H4 (cell line): ENCODE measurements at places on chromosomes 16 and 17. TPM values are rescaled to one million over a fixed set of nuclear protein-coding genes. Genes with fewer than 3 reads are reported as not detected.

GRCh38 chr17:39751016-39751543 is 13.3 kb downstream of the GRB7 start:
- DNase-seq: no peak

DNA sequence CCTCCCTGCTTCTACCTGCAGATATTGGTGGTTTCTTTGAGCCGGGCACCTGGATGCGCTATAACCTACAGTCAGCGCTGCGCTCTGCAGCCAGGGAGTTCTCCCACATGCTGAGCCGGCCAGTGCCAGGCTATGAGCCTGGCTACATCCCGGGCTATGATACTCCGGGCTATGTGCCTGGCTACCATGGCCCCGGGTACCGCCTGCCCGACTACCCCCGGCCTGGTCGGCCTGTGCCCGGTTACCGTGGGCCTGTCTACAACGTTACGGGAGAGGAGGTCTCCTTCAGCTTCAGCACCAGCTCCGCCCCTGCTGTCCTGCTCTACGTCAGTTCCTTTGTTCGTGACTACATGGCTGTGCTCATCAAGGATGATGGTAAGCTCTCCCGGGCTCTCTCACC is 13.2 kb downstream of the CNTNAP1 start:
- no peak for DNase-seq

DNA sequence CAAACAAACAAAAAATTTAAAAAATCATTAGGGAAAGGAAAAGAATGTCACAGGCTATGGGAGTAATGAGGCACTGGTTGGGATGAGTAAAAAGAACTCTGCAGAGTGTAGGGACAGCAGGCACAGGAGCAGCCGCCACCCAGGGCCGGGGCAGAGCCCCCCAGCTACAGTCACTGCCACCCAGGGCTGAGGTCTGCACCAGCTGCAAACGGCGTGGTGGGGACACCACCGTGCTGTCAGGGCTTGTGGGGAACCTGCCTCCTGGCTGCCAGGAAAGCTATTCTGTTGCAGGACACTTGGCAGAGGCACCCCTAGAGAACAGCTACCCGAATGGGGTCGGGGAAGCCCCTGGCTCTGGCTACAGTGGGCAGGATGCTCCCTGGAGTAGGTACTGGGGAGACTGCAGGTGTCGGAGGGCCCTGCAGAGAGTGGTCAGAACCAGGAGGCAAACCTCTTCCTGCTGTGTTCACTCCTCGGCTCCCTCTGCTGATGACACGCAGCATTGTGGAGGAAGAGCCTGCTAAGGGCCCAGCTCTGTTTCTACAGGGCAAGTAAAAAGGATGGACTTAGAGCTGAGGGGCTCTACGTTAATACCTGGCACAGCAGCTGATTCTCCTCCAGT is 32.3 kb upstream of the CAPN15 start:
- no peak for DNase-seq

GRCh38 chr17:77687921-77688320 is 270.6 kb upstream of the TNRC6C start:
- DNase-seq: no peak

- DNase-seq: peak; percentile 25
Measured at GRCh38 chr16:19700319-19700781, 17.7 kb downstream of the KNOP1 start.

The FBXL16 gene
- total RNA-seq: 1.0 and 2.2 TPM in 2 replicates

The CDH3 gene
- not detected in 2 replicates for total RNA-seq

The CCL4 gene
- total RNA-seq: not detected in 2 replicates

The APOH gene
- total RNA-seq: not detected in 2 replicates
